Stimulated activated CD8-positive, alpha-beta memory T cell treated with anti-CD3 and anti-CD28 coated beads, Interleukin-15, amount 100 ng/mL, for 1 hour (primary cell): ENCODE measurements at places on chromosomes 7 and 10.

GRCh38 chr10:29240986-29241660, 47.7 kb upstream of the LYZL1 start:
- no peak for DNase-seq

GRCh38 chr7:140223515-140224221, 46.9 kb upstream of the KDM7A start:
- no peak for DNase-seq

- no peak for DNase-seq
These were observed 114.7 kb downstream of the ODAD2 start for GRCh38 chr10:27884185-27884641.

DNA sequence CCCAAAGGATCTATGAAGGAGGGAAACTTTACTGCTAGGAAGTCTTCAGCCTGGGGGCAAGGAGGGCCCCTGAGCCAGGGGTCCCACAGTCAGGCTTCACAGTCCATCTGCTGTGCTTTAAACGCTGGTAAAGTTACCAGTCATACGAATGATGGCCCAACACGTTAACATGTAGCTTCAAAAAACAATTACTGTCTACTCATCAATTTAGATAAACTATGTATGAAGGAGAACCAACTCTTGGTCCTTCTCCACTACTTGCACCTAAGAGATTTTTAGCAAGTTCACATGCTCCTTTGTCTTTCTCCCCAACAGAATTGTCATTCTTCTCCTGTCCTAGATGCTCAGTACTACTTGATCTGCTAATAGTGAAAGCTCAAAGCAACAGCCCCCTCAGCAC, 16.6 kb downstream of the JCAD start:
- DNase-seq = no peak

GRCh38 chr7:82534684-82535083, 91.1 kb upstream of the CACNA2D1 start:
- DNase-seq = no peak

- no peak for DNase-seq
These were observed 11.3 kb upstream of the A1CF start for GRCh38 chr10:50896721-50897120.

DNA sequence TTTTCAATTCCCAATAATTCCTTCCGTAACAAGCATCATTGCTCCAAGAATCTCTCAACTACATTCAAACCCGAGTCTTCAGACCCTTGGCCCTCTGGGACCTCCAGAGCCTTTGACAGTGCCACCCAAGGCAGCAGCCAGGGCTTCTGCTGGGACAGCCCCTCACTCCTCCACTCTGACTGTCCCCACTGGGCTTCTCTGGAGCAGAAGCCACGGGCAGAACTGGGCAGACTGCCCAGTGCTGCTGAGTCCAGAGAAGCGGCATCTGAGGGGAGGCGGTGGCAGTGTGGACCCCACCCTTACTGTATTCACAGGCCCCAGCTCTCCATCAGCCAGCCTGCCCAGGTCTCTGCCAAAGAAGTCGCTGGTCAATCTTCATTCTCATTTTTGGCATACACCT, 8.8 kb downstream of the CYREN start:
- DNase-seq = no peak

DNA sequence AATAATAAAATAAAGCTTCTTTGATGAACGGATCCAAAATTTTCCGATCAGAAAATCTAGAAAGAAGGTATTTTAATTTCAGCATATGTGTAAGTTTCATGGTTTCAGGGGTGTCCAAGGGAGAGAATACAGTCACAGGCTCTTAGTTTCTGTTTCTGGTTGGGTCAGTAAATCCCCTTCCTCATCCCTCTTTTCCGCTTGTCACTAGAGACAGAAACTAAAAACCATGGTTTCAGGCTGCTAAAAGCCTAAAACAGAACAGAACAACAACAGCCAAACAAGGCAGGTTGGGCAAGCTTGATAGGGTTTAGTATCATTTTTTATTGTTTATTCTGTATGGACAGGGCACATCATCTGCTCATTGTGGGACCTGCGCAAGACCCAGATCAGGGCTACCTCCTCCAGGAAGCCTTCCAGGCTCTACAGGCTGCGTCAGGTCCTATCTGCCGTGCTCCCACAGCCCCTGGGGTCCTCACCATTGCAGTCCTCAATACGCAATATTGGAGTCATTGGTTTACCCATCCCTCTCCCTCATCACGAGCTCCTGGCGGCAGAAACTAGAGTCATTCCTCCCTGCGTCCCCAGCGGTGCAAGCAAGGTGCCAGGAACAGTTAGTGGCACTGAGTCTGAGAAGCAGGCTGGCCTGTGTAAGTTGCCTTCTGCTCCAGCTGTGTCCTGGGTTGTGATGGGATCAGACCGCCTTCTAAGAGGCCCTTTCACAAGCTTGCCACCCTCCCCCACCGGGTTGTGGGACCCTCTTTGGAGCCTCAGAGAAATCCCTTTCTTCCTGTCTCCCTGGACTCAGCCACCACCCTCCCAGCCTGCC, 70.2 kb upstream of the CUX1 start:
- no peak for DNase-seq
